ENCODE measurements at places on chromosomes 5 and 9.

GRCh38 chr9:20300430-20301115, 321.7 kb downstream of the MLLT3 start:
- no peak for DNase-seq

- DNase-seq: no peak
Measured at GRCh38 chr9:134624621-134625181, 16.9 kb upstream of the COL5A1 start.

DNA sequence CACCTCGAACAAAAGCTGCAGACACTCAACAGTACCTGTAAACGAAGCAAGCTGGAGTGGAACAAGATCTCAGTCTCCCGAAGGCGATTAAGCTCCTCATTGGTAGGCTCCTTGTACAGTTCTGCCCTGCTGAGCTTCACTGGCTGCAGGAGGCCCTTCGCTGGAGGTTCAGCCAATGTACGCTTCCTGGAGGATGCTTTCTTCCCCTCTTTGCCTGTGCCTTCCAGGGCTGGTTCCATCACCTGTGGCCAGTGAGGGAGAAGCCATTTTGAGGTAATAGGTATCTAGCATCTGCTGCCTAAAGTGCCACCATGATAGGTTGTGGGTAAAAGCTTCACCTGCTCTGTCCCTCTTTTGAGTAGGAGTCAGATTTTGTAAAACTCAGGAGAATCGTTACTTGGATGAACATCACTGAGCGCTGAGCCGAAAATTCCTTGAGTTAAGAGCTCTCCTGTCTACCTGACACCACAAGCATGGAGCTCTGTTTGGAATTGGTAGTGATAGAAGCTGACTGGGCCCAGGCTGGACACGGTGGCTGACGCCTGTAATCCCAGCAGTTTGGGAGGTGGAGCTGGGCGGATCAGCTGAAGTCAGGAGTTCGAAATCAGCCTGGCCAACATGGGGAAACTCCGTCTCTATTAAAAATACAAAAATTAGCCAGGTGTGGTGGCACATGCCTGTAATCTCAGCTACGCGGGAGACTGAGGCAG, 1.4 kb downstream of the NOL6 start:
- DNase-seq: no peak

GRCh38 chr9:33374634-33375237, 27.6 kb downstream of the AQP7 start:
- DNase-seq: peak; percentile 73

- no peak for DNase-seq
Measured at GRCh38 chr9:88577256-88578120, 42.5 kb downstream of the NXNL2 start.

DNA sequence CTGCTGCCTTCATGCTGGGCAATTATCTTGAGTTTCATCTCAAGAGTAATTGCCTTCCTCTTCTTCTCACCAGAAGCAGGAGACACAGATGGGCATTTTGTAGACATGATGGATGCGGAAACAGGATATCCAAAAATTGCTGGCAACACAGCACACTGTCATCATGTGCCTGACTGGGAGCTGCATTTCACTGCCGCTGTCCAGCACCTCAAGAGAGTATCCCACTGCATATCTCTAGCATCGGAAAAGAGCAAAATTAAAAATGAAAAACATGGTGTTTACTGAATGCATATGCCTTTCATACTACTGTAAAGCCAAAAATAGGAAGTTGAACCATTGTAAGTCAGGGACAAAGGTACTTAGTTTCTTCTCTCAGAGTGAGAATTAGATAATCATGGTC, 210.7 kb downstream of the MAN2A1 start:
- no peak for DNase-seq

Measured in GM10248 (cell line).